ENCODE measurements at places on chromosomes 16 and 17.

- no peak for DNase-seq
Observed at GRCh38 chr17:81528651-81529436, 667 bp downstream of the FSCN2 start.

DNA sequence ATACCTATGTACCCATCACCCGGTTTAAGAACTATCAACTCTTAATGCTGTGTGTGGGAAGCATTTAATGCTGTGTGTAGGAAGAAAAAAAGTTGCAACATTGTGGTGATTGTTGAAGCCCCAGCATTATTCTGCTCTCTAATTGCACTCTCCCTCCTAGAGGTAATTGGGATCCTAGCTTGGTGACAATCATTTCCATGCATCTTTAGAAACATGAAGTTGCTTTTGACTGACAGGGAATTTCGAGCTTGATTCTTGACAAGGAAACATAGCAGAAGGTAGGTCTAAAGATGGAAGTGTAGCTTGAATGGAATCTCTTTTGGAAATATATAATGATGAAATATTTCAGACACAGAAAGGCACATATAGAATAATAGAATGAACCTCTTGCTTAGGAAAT is 27.3 kb downstream of the HEXIM2 start:
- no peak for DNase-seq

GRCh38 chr17:77392376-77393273 is 251.9 kb downstream of the SEC14L1 start:
- no peak for DNase-seq

GRCh38 chr16:56314244-56314850 is 111.0 kb downstream of the AMFR start:
- DNase-seq = no peak

GRCh38 chr17:76841776-76842405 is 26.3 kb upstream of the MGAT5B start:
- no peak for DNase-seq

- DNase-seq = no peak
Observed at GRCh38 chr17:50469208-50469605, 527 bp upstream of the CHAD start.

- DNase-seq = no peak
Observed at GRCh38 chr17:74545843-74546230, at the start of gene CD300C. TSS of gene CD300C (minus strand) at chr17:74546115. CDS start at chr17:74545782, 333 bp downstream.

DNA sequence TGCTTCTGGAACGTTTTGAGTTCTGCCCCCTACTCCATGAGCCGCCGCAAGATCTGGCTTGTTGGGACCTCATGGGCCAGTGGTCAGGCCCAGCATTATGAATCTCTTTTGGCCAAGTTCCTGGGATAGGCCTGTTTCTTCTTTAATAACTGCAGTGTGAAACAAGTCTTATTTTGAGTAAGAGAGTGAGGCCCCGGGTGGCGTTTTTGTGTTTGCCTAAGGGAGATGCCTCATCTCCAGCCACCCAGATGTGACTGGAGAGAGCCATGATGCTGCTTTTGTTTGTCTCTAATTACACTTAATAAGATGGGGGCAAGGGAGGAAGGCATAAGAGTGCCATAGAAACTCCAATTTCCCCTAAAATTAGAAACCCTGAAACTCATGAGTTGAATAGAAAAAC is 39.8 kb downstream of the KSR1 start:
- DNase-seq = no peak

GRCh38 chr16:4386451-4386805 is 14.8 kb downstream of the VASN start:
- no peak for DNase-seq

- no peak for DNase-seq
Observed at GRCh38 chr17:6775871-6776405, at the start of gene FBXO39. TSS of gene FBXO39 (plus strand) at chr17:6776215. CDS start at chr17:6779869, 3,654 bp downstream.

DNA sequence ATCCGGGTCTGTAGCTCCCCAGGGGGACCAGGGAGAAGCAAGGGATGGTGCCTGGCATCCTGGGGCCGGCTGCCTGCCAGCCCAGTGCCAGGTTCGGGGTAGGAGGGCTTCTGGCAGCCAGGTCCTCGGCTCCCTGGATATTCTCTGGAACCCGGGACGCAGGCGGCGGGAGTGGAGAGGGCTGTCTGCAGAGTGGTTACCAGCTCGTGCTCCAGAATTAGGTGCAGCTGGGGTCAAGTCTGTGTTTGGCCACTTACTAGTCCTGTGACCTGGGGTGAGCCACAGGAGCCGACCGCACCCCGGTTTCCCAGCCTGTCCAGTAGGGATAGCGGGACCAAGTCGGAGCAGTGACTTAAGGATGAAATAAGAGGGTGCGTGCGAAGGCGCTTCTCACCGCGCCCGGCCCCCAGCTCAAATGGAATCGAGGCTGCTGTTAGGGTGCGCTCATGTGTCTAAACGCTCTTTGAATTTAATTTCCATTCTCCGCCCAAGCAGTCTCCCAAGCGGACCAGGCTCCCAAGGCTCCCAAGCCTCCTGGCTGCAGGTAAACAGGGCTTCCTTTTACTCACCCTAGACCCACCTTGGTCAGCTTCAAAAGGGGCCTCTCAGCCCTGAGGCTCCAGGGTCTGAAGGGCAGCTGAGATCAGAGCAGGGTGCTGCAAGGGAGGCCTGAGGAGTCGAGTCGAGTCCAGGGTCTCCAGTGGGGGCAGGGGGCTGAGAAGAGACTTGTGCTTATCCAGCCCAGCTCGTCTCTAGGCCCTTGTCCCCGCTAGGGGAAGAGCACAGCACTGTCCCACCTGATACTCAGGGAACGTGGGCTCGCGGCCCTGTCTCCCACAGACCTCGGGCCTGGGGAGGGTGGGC is 28.3 kb upstream of the ZNF469 start:
- DNase-seq = no peak

DNA sequence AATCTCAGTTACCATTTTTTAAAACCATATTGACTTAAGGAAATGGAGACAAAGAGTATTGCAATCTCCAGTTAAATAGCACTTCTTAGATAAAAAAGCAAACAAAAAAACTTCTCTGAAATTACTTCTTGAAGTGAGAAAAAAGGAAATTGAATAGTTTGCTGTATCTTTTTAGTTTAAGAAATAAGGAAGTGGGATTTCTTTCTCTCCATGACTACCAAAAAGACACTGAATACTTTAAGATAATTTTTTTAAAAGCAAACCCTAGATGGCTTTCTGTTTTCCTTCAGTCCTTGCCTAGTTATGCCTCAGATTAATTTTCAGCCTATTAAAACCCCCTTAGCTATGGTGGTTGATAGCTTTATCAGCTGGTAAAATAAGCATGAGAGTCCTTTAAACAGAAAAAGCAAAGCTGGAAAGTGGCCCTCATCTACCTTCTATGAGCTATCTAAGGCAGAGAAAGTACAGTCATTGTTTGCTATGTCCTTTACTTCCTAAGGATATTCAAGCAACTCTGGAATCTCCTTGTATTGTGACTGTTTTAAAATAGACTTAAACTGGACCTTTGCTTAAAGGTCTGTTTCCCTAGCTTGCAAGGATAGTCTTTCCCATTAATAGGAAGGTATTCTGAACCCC is 28.6 kb downstream of the TPPP3 start:
- DNase-seq = no peak

GRCh38 chr17:65456368-65457151 is 104.9 kb downstream of the AXIN2 start:
- no peak for DNase-seq

DNA sequence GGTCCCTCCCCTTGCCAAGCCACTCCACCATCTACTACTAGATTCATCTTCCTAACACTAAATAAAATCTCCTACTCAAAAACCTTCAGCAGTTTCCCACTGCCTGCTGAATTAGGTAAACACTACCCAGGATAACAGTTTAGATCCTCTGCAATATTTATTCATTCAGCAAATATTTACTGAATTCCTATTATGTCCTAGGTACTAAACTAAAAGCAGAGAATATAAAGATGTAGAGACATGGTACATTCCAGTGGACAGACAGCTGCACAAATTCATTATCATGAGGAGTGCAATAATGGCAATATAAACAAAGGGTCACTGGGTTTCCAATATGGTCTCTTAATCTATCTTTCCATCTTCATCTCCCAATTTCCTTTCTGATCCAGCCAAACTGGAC is 30.7 kb upstream of the HOXB13 start:
- DNase-seq = no peak

DNA sequence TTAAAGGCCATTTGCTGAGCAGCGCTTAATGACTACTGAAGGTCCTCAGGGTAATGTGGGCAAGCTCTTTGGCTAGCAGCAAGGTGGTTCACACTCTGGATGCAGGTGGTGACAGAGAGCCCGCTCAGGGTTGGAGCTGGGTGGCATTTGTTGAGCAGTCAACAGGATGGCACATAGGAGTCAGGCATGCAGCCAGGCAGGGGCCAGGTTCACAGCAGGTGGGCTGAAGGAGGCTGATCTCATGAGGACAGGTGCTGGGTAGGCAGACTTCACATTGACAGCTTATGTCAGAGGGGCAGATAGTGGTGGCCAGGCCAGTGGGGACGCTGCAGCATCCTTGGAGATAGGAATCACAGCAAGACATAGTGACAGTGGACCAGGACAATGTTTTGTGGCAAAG is 4.5 kb downstream of the KRTAP3-1 start:
- DNase-seq = no peak

DNA sequence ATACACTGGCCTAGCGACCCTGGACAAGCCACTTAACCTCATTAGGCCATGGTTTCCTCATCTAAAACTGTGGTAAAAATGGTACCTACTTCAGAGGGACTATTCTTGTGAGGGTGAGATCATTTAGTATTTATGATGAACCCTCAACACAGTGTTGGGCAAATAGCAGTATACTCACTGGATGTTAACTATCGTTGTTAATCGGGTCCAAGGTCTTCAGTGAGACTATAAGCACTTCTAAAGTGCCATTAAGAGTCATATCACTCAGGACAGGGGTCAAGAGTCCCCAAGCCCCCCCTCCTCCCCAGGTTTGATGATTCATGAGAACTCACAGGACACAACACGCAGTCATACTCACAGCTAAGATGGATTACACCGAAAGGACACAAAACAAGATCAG is 11.0 kb downstream of the TK2 start:
- DNase-seq = no peak

Data from stimulated activated CD4-positive, alpha-beta T cell treated with anti-CD3 and anti-CD28 coated beads, Interleukin-2, amount 100 ng/mL, for 24 hours (primary cell).